Muscle of leg (tissue), 16 donors: ENCODE measurements at places on chromosomes 3 and 15. TPM values are rescaled to one million over a fixed set of nuclear protein-coding genes. Genes with fewer than 3 reads are reported as not detected.
A peak's percentile ranks its signal among the peaks of the same experiment; 100 is the strongest.

- peak; percentile 64 for DNase-seq
These were observed 23.6 kb downstream of the TIMP4 start for GRCh38 chr3:12135029-12135657.

Gene ACOX2
- total RNA-seq: 21.9 TPM

Gene SERPINI2
- total RNA-seq: 0.04 TPM

Gene LDHAL6B
- total RNA-seq: not detected

DNA sequence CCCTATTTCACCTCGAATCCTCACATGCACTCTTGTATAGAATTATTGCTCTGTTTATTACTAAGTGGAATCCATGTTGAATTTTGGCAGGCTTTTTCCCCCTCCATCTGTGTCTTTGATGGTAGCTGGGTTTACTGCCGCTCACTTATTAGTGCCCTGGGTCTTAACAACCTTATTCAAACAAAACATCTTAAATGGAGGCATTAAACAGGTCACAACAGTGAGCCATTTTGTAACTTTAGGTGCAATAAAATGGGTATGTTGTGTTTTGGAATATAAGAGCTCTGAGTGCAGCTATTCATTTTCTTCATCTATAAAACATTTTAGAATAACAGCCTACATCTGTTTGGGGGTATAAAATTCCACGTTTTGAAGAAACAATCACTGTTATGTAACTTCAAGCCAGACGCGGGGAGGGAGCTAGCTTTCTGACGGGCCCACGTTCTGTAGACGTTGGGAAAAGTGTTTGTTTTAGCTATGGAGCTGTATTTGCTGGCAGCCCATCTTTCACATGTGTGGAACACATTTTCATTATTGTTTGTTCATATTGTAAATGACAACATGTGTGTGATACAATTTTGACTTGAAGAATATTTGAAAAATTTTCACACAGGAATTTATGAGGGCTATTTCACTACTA, 122.0 kb downstream of the SLC25A26 start:
- peak; percentile 86 for DNase-seq

DNA sequence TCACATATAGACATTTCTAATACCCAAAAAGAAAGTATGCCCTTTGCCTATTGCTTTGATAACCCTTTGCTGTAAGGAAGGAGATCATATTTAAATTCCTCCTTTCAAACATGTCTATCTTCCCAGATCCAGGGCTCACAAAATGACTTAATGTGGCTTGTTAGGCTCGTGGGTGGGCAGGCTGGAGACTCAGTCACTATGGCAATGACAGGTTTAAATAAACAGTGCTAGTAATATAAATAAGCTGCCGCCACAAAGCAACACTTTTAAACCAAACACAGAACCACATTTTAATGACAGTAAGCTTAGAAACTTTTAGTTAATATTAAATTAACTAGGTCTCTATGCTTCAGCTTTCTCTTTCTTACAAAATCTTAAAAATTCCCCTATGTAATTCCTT, 616.0 kb upstream of the NAALADL2 start:
- peak; percentile 25 for DNase-seq

- DNase-seq: peak; percentile 69
These were observed 103.1 kb downstream of the TMEM266 start for GRCh38 chr15:76162784-76163456.

Gene STRA6
- 0.40 TPM for total RNA-seq

DNA sequence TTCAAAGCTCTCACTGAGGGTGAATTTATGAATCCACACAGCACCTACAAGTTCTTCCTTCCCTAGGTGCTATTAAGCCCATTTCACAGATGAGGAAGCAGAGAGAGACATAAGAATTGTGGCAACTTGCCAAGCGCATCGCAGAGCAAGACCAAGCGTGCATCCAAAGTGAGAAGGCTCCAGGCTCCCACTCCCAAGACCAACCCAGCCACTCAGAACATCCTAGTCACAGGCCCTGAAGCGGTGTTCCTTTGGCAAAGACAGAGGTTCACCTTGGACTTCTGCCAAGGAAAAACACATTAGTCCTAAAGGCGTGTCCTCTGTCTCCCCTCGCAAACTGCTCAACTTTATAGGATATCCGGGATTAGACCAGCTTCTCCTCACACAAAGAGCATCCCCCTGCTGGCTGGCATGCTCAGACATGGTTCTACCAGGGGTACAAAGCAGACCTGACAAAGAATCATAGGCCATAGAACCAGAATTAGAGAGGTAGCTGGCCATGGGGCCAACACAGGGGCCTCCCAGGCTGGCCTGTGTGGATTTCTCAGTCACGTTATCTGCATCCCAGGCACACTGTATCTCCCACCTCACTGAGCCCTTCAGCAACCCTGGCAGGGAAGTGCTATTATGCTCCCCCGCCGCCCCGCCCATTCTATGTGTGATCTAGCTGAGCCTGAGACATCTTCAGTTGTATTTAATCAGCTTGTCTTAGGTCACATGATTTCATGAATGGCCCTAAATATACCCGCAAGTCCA, 160.2 kb downstream of the FOXP1 start:
- peak; percentile 55 for DNase-seq

GRCh38 chr15:63238796-63239195, 38.6 kb upstream of the APH1B start:
- peak; percentile 45 for DNase-seq

Gene CDV3
- total RNA-seq: 116 TPM

DNA sequence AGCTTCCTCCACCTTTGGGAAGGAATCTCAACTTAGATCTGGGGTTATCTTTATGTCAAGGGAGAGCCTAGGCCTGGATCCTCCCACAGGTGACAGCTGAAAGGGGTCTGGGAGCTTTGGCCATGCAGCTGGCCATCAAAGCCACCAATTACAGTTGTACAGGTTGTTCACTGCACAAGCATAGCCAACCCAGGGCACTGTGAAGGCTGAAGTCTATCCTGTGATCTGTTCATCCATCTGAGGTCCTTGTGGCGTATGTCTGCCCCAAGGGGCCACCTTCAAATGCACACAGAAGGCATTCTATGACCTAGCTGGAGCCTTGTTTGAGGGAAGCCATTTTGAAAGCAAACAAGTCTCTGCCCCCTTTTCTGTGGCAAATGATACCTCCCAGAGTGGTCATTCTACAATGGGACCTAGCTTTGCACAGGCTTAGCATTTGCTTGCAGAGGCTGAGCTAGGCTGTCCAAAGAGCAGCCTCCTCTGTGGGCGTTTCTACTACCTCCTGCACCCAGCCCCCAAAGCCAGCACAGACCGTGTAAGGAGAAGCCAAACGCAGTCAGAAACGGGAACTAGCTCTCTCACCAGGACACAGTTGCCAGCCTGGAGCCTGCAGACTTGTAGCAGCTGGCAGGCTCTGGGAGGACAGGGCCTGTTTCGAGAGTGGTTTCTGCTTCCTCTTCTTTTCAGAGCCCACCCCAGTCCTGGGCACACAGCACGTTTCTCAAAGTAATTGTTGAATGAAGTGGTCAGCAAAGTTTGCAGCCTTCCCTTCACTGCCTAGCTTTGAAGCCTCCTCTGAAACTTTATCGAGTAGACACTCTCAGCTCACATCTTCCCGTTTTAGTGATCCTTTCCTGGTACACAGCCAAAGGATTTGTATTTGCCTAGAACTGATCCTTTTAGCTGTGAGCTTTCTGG, 157.3 kb upstream of the SMAD3 start:
- DNase-seq: peak; percentile 89

DNA sequence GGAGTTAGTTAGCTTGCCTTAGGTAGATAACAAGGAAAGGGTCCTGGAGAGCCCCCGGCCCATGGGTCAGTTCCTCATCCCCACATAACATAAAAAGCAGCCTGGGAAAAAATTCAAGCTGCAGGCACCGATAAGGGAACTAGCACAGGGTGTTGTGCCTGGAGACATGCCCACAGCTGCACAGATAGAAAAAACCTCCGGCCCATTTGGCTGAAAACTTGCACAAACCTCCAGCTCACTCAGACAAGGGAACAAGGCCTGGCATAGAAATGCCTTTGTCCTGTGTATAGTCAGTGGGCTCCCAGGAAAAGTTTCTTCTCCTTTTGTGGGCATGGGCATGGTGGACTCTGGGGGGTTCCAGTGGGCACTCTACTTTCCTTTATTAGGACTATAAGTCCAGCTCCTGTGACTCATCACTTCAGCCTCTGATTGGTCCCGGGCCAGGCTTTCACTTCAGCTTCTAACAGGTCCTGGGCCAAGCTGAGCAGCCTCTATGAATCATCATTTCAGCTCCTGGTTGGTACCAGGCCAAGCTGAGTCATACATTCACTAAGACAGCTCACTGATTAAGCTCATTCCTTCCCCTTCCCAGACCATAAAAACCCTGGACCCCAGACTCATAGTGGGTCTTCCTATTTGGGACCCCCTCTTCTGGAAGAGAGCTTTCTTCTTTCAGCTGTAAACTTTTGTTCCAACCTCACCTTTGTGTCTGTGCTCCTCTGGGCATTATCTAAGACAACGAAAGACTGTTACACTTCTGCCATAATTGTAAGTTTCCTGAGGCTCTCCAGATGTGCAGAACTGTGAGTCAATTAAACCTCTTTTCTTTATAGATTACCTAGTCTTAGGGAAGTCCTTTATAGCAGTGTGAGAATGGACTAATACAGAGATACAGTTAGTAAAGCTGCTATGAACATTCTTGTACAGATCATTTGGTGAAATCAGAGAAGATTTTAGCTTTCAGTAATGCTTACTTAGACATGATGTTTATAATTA, 348.0 kb upstream of the DPPA4 start:
- DNase-seq: peak; percentile 16
